CD4-positive, alpha-beta memory T cell (primary cell): ENCODE measurements at places on chromosomes 3 and 15.
A peak's percentile ranks its signal among the peaks of the same experiment; 100 is the strongest.

GRCh38 chr3:44939581-44940036, 36.4 kb downstream of the ZDHHC3 start:
- no peak for DNase-seq

DNA sequence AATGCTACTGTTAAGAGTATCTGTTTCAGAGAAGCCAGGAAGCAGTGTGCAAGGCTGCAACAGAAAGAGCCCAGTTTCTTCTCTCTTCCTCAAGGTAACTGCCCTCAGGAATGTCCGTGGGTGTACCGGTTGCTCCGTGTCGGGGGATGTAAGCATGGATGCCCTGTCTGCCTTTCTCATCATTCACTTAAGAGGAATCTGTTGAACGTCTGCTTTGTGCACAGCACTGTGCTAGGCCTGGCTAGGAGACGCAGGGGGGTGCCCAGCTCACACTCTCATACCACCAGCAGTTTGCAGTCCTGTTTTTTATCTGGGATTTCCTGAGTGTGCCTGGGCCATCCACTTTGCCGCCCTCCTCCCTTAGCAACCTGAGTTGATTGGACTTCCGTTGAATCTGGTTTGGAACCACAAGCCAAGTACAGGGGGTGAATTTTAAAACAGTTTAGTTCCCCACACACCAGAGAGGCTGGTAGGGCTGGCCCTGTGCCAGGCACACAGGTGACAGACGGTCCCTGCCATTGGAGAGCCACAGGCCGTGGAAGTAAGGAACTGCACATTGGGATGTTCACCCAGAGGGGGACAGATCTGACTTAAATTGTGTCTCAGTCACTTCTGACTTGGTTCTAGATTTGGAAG, 11.2 kb downstream of the BOC start:
- no peak for DNase-seq

DNA sequence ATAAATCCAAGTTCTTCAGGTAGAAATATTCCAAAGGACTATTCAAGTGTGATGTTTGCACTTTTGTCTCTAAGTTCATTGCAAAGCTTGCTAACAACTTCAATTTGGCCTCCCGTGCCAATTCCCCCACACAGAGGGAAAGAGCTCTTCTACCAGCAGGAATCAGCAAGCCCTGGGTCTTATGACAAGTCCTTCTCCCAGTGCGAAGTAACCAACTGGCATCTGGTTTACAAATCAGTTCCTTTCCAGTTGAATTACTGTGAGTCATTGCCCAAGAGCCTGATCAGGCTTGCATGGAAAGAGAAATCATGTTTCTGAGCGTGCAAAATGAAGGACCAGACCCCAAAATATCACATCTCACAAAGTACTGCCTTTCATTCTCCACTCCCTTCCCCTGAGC, 62.7 kb upstream of the SLCO3A1 start:
- DNase-seq: no peak

DNA sequence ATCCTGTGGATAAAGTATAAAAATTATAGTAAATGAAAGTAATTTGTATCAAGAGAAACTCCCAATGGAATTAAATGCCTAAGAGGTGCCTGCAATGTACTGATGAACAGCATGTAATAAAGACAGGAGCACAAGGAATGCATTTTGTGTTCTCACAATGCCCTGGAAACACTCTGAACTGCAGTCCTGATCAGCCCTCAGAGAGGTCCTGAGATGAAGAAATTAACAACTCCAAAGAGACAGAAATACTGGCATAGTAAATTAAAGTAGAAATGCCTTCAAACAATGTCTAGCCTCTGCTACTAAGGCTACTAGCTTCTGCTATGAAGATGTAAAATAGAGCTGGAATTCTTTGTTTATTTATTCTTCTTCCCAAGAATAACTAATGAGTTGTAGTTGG, 59.9 kb downstream of the CFAP20DC start:
- no peak for DNase-seq

DNA sequence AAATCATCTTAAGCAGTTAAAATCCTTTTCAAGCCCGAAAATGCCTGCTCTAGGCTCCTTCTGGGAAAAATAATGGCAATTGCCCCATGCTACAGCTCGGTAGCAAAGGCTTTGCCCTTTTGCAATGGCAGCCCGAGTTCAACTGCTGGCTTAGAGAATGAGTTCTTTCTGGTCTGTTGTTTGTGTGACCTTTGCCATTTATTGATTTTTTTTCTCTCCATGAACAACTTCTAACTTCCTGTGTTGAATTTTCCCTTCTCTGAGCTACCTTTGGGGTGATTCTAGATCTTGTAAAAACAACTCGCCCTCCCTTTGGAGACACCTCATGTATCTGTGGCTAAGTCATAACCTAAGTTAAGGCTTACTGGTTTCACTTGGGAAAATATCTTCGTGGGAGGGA, 139.3 kb downstream of the PLCH1 start:
- no peak for DNase-seq

DNA sequence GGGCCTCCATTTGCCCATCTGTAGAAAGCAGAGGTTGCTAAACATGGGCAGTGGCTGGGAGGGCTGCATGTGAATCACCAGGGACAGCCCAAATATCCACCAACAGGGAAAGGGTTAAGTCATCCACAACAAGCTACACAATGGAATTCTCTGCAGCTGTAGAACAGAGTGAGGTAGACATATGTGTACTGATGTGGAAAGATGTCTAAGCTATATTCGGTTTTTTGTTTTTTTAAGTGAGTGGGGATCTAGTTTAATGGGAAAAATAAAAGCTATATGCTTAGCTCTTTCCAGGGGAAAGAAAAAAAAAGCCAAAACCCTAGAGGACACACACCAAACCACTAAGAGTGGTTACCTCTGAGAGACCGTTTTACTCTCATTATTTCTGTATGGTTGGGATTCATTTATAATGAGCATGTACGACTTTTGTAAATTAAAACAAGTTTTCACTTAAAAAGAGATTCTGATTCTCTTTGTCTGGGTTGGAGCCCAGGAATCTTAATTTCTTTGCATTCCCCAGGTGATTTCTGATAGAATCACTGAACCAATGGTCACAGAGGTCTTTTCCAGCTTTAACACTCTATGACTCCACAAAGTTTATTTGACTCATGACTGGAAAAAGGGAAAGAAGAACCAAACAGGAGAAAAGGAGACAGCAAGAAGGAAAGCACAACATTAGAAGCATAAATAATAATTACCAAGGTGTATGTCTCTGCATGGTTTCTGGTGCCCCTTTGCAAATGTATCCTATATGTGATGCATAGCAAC, 19.1 kb downstream of the CRABP1 start:
- DNase-seq: no peak

DNA sequence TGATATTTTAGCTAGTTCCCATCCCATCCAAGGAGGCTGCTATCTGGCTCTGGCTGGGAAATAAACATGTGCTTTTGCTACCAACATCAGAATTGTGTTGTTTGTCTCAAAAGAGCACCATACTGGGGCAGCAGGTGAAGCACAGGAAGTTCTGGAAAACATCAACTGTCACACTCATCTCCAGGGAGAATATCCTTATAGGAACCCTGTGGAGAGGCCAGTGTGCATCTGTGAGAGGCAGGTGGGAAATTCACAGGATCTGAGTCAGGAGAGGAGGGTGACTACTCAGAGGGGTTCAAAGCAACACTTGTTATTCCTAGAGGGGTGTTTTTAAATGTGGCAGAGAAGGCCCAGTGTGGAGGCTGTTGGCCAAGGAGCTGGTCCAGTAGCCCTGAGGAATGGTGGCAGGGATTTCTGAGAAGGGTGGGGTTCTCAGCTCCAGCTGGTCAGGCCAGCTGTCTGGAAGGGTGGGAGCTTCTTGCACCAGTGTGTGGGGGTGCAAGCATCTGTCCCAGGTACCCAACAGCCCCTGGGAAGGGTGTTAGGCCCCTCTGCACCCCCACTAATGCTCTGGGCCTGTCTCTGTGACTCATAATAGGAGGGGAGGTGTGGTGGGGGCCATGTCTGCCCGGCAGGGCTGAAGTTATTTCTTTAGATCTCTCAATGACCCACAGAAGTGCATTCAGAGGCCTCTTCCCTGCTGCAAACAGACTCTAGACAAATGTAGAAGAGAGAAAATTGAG, 28.7 kb downstream of the RPSA start:
- DNase-seq: no peak

DNA sequence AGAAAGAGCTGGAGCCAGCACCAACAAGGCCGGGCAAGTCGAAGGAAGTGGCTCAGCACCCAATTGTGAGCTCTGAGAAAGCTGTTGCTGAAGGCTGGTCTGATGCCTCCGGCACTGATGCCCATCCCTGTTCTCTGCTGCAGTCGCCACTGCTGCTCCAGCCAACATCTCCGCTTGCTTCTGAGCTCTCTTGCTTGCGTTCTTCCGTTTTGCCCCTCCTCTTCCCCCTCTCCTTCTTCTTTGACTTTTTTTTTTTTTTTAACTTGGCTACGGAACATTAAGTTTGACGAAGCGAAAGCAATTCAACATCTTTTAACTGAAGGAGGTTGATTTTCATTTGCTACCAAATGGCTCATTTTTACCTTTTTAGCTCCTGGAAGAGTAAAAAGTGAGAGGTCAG, 442.9 kb downstream of the MCTP2 start:
- no peak for DNase-seq

DNA sequence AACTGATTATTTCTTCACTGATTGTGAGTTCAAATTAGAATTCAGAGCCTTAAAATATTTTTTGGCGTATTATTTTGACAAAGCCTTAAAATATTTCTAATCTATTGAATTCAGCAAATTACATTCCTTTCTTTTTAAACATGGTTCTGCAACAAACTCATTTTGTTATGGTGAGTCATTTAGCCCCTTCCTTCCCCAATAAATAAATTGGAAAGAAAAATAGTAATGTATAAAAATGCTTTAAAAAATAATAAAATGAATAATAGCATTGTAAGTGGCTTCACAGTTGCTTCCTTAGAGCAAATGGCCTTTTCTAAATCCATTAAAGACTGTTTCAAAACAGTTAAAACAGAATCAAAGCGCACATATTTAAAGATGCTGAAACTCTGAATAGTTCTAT, 12.1 kb downstream of the CSNK1G1 start:
- no peak for DNase-seq

- no peak for DNase-seq
These were observed 16.9 kb downstream of the VPS18 start for GRCh38 chr15:40911141-40911540.

- no peak for DNase-seq
These were observed 86.4 kb downstream of the ZPLD1 start for GRCh38 chr3:102521246-102521645.

- DNase-seq: no peak
These were observed 6.0 kb upstream of the CEMIP start for GRCh38 chr15:80773122-80773551.

DNA sequence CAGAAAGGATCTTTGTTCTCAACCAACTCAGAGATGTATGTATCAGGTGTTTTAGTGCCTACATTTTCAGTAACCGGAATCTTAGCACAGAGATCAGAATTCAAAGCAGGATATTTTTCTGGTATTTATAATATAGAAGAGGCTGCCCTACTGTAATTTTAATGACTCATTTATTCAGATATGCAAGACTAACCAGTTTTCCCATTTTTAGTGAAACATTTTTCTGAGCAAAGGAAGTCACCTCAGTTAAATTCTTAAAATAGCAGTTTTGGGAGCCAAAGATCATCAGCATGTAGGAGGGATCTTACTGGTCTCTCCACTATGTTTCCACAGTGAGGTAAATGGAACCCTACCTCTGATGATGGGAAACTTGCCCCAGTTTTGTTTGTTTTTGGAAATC, 42.0 kb downstream of the SRP14 start:
- DNase-seq: no peak

- peak; percentile 40 for DNase-seq
These were observed at the start of gene PARP15 for GRCh38 chr3:122577409-122578031. Gene PARP15 (plus strand): TSS chr3:122577650. CDS start chr3:122577668, 18 bp downstream.

DNA sequence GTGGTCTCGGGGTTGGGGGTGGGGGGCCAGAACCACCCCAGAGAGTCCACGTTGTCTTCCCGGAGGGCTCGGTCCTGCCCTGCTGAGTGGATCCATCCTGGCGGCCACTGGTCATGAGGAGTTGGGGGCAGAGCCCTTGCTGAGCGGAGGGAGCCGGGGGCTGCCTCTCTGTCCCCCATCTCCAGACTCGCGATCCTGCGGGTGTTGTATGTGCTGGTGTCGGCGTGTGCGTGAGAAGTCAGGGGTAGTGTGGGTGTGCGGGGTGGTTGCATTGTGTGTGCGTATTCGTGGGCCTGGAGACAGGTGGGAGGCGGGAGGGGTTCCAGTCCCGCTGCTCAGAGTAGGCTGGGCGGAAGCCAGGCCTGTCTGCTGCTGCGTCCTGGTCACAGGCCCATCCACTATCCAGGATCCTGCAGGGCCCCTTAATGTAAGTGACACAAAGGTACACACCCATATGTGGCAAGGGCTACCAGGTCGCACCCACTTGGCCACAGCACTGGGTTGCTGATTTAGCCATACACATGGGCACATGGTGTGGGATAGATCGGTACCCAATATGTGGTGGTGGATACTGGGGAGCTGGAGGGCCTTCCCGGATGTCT, 30.7 kb downstream of the NBEAL2 start:
- DNase-seq: no peak

DNA sequence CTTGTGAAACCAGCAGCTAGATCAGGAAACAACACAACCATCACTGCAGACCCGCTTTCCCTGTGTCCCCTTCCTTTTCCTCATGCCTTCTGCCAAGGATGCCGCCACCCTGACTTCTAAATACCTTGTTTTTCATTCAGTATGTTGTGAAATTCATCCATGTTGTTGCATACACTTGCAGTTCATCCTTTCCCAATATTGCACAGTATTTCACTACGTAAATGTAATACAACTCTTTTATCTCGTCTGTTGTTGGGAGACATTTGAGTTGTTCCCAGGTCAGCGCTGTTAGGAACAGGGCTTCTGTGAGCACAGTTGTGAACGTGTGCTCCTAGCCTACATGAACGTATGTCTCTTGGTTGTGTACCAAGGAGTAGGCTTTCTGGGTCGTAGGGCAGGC, 24.2 kb downstream of the TLNRD1 start:
- DNase-seq: no peak

DNA sequence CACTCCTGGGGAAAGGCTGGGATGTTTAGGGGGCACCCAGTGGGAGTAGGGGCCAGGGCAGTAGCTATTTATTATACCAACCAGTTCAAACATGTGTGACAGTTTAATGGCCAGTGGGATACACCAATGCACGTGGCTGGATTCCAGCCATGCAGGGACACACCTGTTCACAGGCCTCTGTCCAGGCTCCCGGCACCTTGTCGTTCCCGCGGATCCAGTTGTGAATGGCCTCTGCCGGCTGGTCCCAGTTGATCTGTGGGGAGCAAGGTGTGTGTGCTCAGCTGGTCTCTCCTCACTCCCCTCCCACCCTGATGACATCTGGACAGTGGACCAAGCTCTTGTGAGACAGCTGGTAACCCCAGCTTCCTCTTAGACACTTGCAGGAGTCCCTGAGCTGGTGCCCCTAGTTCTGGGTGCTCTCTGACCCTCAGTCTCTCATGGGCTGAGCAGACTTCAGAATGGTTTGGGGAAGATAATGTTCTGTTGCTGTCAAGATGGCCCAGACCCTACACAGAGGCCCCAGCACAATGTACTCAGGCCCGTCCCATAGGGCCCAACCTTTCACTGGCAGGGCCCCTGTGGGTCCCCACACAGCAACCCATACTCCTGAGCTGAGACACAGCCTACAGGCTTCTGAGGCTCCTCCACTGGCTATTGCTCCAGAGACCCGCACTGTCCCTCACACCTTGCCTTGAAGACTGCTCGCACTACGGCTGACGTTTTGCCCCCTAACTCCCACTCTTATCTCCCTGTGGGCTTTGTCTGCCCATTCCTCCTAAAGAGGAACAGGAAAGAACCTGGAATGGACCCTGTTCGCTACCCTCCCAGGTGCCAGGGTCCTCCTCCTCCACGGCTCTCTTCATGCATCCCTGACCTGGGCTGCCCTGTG, 25.8 kb downstream of the ALDH1L1 start:
- DNase-seq: no peak

GRCh38 chr15:51938286-51938685, 33.3 kb downstream of the LEO1 start:
- DNase-seq: no peak
